ENCODE measurements at places on chromosomes 6 and 20. TPM values are rescaled to one million over a fixed set of nuclear protein-coding genes. Genes with fewer than 3 reads are reported as not detected.

Gene CALHM4
- total RNA-seq: 0.39 TPM

DNA sequence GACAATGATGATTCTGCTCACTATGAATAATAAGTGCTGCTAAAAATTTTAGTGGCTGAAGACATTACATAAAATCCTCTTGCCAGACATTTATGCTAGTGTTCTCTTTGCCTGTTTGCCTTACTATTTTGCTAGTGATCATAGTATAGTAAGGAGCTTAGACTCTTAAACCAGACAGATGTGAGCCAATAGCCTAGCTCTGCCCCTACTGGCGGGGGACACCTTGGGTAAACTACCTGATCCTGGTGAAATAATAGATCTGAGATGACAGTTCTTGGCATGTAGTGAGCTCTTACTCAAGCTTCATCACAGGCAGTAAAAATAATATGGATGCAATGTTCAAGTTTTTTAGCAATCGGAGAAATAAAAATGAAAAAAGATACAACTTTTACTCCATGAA, 18.8 kb downstream of the ENPP3 start:
- no peak for DNase-seq

- no peak for DNase-seq
Measured at GRCh38 chr6:155498370-155498769, 42.7 kb upstream of the NOX3 start.

Gene ZNF165
- total RNA-seq: 1.2 TPM

DNA sequence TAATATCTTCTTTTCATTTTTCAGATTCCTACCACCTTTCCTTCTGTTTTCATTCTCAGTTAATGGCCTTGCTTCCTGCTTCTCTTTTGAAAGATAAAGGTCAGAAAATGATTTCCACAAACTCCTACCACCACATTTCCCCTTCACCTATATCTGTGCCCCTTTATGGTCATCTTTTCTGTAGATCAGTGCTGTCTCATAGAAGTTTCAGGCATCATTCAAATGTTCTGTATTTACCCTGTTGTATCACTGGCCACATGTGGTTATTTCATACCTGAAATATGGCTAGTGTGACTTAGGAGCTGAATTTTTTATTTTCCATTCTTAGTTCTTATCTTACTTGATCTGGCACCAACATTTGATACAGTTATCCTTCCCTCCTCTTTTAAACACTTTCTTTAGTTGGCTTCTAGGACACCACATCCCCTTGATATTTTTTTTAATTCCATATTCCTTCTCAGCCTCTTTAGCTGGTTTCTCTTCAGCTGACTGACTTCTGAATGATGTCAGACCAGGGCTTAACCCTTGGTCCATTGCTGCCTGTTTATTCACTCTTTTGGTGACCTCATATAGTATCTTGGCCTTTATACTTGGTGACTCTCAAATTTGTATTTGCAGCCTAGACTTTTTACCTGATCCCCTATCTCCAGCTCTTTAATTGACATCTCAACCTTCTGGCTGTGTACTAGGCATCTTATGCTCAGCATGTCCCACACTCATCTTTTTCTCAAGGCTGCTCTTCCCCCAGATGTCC, 81.0 kb downstream of the ATRN start:
- DNase-seq: no peak

Gene LIME1
- 0.27 TPM for total RNA-seq

Gene OPRM1
- total RNA-seq: not detected

DNA sequence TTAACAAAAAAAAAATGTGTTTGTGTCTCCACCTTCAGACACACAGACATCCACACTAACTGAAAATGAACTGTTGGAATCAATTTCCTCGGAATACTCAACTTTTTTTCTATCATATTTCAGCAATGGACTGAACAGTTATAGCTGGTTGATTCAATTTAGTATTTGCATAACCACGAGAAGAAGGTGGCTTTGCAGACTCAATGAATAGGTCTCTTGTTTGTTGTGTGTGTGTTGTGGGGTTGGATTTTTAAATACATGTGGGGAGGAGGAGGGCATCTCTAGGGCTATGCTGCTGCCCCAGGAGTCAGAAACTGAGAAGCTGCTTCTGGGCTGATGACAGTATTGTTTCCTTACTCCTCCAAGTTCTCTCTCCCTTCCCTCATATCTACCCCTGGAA, 28.7 kb downstream of the TFAP2A start:
- DNase-seq: no peak

Gene LY86
- not detected for total RNA-seq

DNA sequence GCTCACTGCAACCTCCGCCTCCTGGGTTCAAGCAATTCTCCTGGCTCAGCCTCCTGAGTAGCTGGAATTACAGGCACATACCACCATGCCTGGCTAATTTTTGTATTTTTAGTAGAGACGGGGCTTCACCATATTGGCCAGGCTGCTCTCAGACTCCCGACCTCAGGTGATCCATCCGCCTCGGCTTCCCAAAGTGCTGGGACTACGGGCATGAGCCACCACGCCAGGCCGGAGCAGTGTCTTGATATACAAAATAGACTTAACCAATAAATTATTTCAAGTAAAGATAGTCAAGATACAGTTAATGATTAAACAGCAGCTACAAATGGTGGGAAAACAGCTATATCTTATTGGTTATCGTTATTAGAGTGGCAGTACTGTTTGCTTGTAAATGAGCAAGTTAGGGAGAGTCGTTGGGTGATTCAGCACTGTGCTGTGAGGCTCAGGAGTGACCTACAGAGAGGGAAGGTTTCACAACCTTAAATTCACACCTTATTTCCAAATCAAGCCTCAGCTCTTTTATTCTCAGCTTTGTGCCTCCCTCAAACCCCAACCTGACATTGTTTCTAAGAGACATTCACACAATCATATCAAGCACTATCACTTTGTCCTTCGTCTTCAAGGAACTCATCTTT, 1128.4 kb upstream of the MAP3K7 start:
- no peak for DNase-seq

Gene BNIP5
- not detected for total RNA-seq

DNA sequence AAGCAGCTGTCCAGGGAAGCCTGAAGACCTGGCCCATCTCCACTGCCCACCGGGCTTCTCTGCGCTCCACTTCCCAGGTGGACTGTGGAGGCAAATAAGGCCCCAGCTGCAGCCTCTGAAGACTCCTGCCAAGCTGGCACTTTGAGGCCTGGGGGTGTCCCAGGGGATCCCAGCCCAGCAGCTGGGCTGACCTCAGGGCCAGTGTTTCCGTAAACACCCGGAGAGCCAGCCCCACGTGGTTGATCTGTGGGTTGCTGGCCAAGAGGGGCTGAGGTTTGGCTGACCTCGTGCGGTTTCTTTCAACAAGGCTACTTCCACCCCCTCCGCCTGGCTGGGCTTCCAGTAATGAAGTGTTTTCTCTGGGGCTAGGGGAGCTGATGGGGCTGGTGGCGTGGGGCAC, 12.4 kb upstream of the CCN5 start:
- DNase-seq: peak; percentile 88

DNA sequence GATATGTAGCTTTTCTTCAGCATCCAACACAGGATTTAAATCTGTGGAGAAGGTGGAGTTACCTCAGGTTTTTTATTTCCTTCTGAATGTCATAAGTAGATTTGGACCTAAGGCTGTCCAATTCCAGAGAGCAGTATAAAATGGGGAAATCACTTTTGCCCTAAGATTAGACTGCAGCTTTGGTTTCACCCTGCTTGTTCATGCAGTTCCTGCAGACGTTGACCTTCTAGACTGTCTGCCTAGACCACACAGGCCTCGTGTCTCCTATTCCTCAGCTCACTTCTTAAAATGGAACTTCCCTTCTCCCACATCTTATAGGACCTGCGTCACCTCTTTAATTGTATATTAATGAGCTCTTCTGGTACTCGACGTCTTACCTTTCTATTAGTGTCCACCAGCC, 26.0 kb upstream of the C6orf62 start:
- no peak for DNase-seq

- no peak for DNase-seq
Measured at GRCh38 chr20:50515471-50516106, 5.4 kb downstream of the PTPN1 start.

DNA sequence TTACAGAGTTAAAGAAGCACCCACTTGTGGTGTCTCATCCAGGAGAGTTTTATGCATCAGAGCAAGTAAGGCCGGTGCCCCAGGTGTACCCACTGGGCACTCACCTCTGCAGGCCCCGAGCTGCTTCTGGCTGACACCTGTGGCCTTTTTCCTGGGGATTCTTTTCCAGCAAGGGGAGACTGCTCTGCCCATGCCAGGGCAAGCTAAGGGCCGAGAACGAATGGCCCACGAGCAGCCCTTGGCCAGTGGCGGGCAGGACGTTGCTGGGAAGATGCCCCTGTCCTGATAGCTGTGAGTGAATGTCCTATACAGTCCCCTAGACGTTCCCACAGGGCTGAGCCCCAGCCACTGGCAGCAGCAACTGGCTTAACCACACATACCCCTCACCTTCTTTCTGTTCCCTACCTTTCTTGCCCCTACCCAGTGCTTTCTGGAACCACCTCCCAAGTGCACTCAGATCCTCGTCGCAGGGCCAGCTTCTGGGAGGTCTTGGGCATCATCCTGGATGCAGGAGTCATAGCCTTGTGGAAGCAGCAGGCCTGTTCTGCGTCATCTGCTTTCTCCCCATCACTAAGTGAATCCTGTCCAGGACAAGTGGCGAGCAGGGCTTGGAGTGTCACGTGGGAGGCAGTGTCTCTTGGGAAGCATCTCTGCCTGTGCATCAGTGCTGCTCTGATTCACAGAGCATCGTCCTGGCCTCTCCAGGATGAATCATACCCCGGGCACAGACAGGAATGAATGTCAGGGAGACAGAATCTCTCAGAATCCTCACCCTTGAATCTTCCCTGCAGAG, 32.5 kb downstream of the SYNDIG1 start:
- DNase-seq: no peak

DNA sequence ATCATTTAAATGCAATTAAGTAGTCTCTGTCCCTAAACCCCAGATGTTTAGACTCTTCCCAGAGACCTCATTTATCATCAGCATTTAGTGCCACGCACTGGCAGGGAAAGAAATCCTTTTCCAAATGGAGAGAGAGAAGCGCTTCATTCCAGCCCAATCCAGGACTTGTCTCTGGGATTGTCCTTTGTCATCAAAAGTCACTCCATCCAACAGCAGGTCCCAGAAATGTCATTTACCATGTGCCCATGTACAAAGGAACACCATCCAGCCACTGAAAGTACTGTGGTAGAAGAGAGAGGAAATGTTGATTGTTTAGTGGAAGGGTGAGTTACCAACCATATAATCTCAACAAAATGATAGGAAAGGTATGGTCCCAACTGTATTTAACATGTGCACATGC, 66.9 kb upstream of the SMIM28 start:
- no peak for DNase-seq

DNA sequence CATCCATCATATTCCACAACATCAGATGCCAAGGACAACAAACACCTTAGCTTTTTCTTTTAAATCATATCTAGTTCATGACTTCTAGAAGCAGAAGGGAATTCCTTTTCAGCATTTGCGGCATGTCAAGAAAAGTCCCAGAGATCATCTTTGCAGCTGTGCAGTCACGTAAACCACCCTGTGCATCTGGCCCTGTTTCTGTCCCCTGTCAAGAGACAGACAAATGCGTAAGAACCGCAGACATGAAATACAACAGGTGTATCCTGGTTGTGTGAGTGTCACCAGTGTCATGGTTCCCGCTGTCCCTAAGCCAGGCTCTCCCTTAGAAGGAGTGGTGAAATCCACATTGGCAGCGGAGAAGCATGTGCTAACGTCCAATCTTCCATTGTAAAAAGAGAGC, 28.1 kb downstream of the LY86 start:
- no peak for DNase-seq

GRCh38 chr20:18005170-18005989, 36.6 kb downstream of the MGME1 start:
- no peak for DNase-seq

Gene HTR1E
- not detected for total RNA-seq

Gene PRSS35
- total RNA-seq: not detected

DNA sequence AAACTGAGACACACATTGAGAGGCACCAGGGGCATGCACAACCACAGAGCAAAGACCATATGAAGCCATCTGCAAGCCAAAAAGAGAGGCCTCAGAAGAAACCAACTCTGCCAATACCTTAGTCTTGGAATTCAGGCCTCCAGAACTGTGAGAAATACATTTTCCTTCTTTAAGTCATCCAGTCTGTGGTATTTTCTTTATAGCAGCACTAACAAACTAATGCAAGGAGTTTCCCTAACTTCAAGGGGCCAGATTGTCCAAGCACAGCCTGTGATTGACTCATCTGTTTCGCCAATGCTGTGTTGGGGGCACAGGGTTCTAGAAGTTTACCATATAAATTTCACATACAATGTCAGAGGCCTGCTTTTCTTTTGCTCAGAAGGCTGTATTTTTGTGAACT, 364.6 kb downstream of the GJA1 start:
- DNase-seq: no peak

DNA sequence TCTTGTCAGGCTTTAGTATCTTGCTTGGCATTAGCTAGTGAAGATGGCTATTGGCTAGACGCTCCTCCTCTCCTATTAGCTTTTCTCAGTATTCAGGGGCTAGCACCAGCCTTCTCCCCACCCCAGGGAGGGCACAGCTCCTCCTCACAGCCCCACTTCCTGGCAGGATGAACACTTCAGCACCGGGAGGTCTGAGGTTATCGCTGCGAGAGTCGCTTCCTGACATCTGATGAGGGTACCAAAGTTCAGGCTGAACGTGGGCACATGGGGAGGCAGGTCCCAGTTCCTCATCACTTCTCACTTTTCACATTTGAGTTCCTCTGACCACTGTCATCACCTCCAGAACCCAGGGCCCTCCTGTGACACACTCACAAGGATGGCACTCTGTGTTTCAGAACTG, 66.6 kb downstream of the LAMA4 start:
- DNase-seq: no peak

DNA sequence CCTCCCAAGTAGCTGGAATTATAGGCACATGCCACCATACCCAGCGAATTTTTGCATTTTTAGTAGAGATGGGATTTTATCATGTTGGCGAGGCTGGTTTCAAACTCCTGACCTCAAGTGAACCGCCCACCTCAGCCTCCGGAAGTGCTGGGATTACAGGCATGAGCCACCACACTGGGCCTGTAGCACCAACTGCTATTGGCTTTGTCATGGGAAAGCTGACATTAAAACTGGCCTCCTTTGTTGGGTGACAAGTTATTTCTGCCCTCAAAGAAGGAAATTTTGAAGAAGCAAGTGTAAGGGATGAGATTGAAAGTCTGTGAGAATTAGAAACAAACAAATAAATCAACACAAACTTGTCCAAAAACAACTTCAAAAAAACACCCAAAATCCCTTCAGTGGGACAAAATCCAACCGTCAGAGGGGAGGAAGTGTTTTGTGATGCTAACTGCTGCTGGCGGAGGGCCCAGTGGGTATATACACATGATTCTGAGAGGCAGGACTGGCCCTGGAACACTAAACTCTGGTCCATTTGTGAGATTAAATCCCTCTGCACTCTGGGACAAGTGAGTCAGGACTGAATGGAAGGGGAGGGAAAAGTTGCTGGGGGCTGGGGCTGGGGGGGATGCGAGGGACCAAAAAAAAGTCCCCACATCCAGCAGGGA, 87.5 kb upstream of the NAA20 start:
- no peak for DNase-seq

GRCh38 chr6:113050010-113050858, 703.1 kb downstream of the RFPL4B start:
- no peak for DNase-seq

- no peak for DNase-seq
Measured at GRCh38 chr6:50902260-50902659, 83.6 kb downstream of the TFAP2B start.
